Neural progenitor cell (in vitro differentiated cells): ENCODE measurements at places on chromosomes 4 and X. TPM values are rescaled to one million over a fixed set of nuclear protein-coding genes. Genes with fewer than 3 reads are reported as not detected.

Gene SH3BGRL
- total RNA-seq: 79.8 and 127 TPM in 2 replicates

Gene CAMK2D
- total RNA-seq: 21.0 and 33.2 TPM in 2 replicates

Gene HTN1
- not detected in 2 replicates for total RNA-seq

Gene SYAP1
- 23.5 and 39.7 TPM in 2 replicates for total RNA-seq

Gene CCKAR
- not detected in 2 replicates for total RNA-seq

Gene FAM47A
- total RNA-seq: not detected in 2 replicates

Gene RASSF6
- total RNA-seq: not detected in 2 replicates

Gene CLDN22
- total RNA-seq: not detected in 2 replicates

Gene EREG
- total RNA-seq: not detected in 2 replicates

Gene SLC26A1
- 0.19 TPM in 1 of 2 replicates, not detected in the other for total RNA-seq

Gene CYLC1
- not detected in 2 replicates for total RNA-seq

- peaks cover 9% of the 10 kb centered on the region for H3K4me1 ChIP-seq
- H3K36me3 ChIP-seq: no peaks in the 10 kb centered on the region
- peak overlapping the region; percentile 37 for H3K4me3 ChIP-seq
- peaks cover 64% of the 10 kb centered on the region for H3K27me3 ChIP-seq
Observed at GRCh38 chr4:24795666-24796381, 451 bp downstream of the SOD3 start.

GRCh38 chr4:13449590-13449989, 34.5 kb downstream of the RAB28 start:
- H3K27ac ChIP-seq: no peak overlapping the region
- peaks cover 23% of the 10 kb centered on the region for H3K4me1 ChIP-seq
- no peak for DNase-seq
- H3K27me3 ChIP-seq: no peaks in the 10 kb centered on the region
- H3K36me3 ChIP-seq: no peaks in the 10 kb centered on the region

- no peak overlapping the region for H3K4me3 ChIP-seq
- H3K27me3 ChIP-seq: no peaks in the 10 kb centered on the region
- H3K27ac ChIP-seq: no peak overlapping the region
- H3K4me1 ChIP-seq: peaks cover 10% of the 10 kb centered on the region
- DNase-seq: no peak
Observed at GRCh38 chr4:110034026-110034393, 121.3 kb downstream of the EGF start.

- H3K4me3 ChIP-seq: peak within 1 kb of the TSS; percentile 99
- H3K27ac ChIP-seq: peak within 1 kb of the TSS; percentile 98
- H3K27me3 ChIP-seq: peaks cover 13% of the 10 kb centered on the region
- DNase-seq: peak; percentile 95
Observed at GRCh38 chr4:6909113-6909969, at the start of gene TBC1D14. Gene TBC1D14 (plus strand): TSS chr4:6909826. CDS start chr4:6923390, 13,564 bp downstream.

GRCh38 chr4:142160509-142160908, 524.1 kb downstream of the IL15 start:
- no peaks in the 10 kb centered on the region for H3K36me3 ChIP-seq
- no peak overlapping the region for H3K27ac ChIP-seq
- H3K4me1 ChIP-seq: no peaks in the 10 kb centered on the region
- H3K27me3 ChIP-seq: no peaks in the 10 kb centered on the region

DNA sequence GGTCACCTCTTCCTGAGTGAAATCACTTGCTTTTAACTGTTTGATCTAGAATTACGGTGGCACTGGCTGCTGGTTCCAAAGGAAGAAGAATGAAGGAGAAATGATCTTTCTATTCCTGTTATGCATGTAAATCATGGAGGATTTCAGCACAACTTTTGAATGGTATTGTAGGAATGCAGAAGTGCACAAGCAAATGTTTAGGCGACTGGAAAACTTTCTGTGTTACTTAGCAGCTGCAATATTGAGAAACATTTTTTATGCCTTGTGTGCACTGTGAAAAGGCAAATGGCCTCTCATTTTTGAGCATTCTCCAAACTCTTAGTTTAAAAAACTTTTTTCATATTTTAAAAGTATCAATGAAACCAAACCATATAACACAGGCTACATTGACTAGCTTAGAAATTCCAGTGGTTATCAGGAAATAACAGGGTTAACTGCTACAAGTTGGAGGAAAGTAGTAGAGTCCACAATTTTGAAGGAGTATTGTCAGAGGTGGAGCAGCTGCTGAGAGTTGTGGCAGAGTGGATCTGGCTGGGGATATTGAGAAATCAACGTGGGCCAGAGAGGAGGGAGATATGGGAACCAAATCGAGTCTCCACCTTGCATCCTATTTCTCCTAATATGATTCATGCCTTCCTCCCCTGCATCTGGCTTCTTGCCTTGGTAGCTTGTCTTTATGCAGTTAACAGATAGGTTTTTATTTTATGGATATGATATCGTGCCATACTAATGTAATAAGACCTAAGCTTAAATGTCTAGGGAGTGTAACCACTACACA, 32.0 kb upstream of the FHL1 start:
- no peak overlapping the region for H3K4me3 ChIP-seq
- H3K27me3 ChIP-seq: no peaks in the 10 kb centered on the region
- no peaks in the 10 kb centered on the region for H3K36me3 ChIP-seq
- H3K27ac ChIP-seq: no peak overlapping the region
- no peak for DNase-seq

DNA sequence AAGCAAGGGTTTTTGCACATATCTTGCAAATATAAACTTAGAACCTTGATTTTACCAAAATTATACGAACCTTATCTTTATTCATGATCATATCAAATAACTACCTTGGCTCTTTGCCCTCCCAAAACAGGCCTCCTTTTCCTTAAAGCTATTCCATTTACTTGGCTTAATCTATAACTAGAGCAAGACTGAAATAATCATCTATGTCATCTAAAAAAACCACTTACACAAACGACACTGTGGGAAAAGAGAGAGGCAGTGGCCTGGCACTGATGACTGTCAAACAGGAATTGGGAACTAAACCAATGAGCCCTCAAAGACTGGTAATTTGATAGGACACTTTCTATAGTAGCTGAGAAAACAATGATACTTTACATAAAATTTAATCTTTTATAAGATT, 11.7 kb upstream of the PTPN13 start:
- H3K27me3 ChIP-seq: no peaks in the 10 kb centered on the region
- DNase-seq: no peak
- no peak overlapping the region for H3K27ac ChIP-seq
- peaks cover 6% of the 10 kb centered on the region for H3K36me3 ChIP-seq
- no peak overlapping the region for H3K4me3 ChIP-seq
- peaks cover 21% of the 10 kb centered on the region for H3K4me1 ChIP-seq

DNA sequence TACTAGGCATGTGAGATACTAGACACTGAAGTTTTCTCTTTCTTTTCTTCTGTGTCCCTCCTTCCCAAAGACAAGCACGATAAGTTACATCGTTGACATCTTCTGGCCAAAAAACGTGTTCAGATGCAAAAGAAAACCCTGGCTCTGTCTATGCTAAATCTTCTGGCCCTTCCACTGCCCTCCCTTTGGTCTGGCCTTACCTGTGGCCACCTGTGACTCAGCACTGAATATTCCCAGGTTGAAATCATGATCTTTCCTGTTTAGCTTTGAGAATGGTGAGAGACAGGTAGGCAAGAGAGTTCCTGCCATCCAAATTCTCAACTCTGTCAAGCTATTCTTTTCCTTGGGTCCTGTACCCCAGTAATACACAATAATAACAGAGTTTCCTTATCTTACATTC, 12.3 kb downstream of the CLCN5 start:
- H3K4me3 ChIP-seq: no peak overlapping the region
- H3K27ac ChIP-seq: no peak overlapping the region
- no peak for DNase-seq
- no peaks in the 10 kb centered on the region for H3K4me1 ChIP-seq
- no peaks in the 10 kb centered on the region for H3K27me3 ChIP-seq
- H3K36me3 ChIP-seq: no peaks in the 10 kb centered on the region

DNA sequence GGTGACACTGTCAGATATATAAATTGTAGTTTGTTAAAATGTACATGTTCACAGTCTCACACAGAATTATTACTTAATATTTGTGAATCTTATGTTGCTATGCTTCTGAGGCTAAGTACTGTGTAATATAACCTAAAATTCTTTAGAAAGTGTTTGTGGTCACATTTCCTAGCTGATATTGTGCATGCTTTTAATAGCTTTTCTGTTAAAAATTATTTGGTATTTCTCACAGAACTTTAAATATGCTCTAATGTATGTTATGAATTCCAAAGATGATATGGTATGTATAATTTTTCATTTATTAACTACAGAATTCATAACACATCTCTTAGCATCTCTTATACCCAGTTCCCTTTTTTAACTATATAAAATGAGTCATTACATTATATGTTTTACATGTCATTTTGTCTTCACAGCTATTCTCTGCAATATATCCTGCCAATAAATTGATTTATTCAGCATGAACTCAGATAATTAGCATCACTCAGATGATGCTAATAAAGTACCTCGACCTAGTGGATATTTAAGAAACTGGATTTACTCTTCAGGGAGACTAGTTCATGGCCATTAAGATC, 9.3 kb downstream of the PTPN13 start:
- H3K36me3 ChIP-seq: no peaks in the 10 kb centered on the region
- no peak for DNase-seq
- H3K4me1 ChIP-seq: peaks cover 82% of the 10 kb centered on the region
- H3K4me3 ChIP-seq: no peak overlapping the region
- no peak overlapping the region for H3K27ac ChIP-seq
- no peaks in the 10 kb centered on the region for H3K27me3 ChIP-seq

DNA sequence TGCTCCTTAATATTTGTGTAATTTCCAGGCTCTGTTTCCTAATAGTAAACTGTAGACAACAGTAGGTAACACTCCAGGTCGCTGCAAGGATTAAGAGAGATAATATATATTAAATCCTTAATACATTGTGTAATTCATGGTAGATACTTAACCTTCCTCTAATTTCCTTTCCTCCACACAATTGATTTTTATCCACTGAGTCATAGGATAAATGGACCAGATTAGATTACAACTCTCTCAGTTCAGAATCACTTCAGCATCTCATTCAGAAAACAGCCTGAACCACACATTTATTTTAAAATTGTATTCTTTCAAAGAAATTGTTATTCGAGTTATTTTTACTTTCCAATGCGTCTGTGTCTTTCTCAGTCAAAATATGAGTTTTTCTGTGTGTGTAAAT, 17.1 kb downstream of the GK2 start:
- no peak for DNase-seq
- H3K36me3 ChIP-seq: no peaks in the 10 kb centered on the region
- no peaks in the 10 kb centered on the region for H3K4me1 ChIP-seq

DNA sequence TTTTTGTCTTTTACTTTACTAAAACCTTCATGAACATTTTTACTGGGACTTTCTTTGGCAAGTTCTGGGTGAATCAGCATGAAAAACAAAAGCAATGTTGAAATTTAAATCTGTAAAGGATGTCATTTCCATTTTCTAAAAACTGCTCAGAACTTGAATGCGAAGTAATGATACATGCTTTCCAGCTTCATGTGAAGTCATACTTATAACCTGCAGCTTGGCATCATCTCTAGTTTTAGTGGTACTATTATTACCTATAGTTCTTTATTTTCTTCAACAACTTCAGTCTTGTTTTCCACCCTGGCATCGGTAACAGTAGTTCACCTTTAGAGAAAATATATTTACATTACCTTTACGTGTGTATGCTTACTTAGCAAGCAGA, 421.4 kb upstream of the DIPK2B start:
- no peaks in the 10 kb centered on the region for H3K4me1 ChIP-seq
- no peak overlapping the region for H3K4me3 ChIP-seq
- H3K36me3 ChIP-seq: no peaks in the 10 kb centered on the region
- H3K27ac ChIP-seq: no peak overlapping the region

GRCh38 chrX:9433596-9433995, 31.3 kb upstream of the TBL1X start:
- H3K4me3 ChIP-seq: no peak overlapping the region
- H3K27me3 ChIP-seq: no peaks in the 10 kb centered on the region
- no peaks in the 10 kb centered on the region for H3K36me3 ChIP-seq
- DNase-seq: no peak
- no peak overlapping the region for H3K27ac ChIP-seq

DNA sequence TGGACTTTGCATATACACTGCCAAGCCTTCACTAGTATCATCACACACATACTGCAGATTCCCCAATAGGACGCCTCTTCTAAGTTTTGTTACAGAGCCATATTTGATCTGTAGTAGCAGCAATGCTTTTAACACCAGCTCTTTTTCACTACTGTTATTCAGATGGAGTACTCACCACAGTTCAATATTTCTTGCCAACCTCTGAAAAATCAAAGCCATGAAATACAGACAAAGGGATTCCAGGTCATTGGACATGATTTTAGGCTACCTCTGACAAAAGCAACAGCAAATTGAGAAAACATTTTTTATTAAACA, 390.7 kb upstream of the ADGRL3 start:
- DNase-seq: no peak
- H3K36me3 ChIP-seq: no peaks in the 10 kb centered on the region
- no peak overlapping the region for H3K27ac ChIP-seq

- no peaks in the 10 kb centered on the region for H3K27me3 ChIP-seq
Observed at GRCh38 chrX:150159537-150159936, 203.6 kb upstream of the MAMLD1 start.

DNA sequence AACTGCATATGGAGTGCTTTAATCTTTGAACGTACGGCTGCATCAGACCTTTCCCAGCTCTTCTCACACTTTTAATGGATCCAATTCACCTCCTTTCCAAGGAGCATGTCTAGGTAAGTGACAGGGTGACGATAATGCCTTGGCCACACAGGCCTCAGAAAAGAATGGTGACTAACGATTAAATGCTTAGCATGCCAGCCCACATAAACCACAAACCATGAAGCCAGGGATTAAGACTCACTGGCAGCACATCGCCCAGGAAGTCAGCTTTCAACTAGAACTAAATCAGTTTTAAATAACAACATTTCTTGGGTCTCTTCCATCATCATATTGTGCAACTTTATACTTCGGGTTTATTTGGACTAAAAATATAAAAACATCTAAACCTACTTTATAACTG, 28.7 kb downstream of the INPP4B start:
- DNase-seq: peak; percentile 21
- H3K27ac ChIP-seq: no peak overlapping the region
- H3K4me1 ChIP-seq: no peaks in the 10 kb centered on the region
- H3K4me3 ChIP-seq: no peak overlapping the region

DNA sequence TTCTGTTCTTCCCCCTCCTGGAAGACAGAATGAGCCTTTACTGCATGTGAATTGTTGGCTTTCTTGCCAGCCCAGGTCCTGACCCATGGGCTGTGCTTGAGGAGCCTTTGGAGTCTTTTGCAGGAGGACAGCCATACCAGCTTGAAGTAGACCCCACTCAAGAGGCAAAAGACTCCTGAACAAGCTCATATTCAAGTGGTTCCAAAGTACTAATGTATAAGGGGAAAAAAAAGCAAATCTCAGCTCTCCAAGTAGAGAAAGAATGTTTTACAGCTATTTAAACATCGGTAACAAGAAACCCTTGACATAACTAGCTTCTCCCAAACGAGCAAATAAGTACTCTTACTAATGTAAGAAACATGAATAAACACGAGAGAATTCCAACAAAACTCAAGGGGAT, 174.9 kb upstream of the MXRA5 start:
- H3K27ac ChIP-seq: no peak overlapping the region
- H3K4me1 ChIP-seq: no peaks in the 10 kb centered on the region
- H3K4me3 ChIP-seq: no peak overlapping the region
- no peaks in the 10 kb centered on the region for H3K36me3 ChIP-seq
- DNase-seq: no peak
